Activated naive CD8-positive, alpha-beta T cell treated with anti-CD3 and anti-CD28 coated beads for 36 hours (primary cell): ENCODE measurements at places on chromosomes 7 and 10. TPM values are rescaled to one million over a fixed set of nuclear protein-coding genes. Genes with fewer than 3 reads are reported as not detected.

Gene GPR26
- not detected for total RNA-seq

Gene ALOX5
- 0.96 TPM for total RNA-seq

Gene MUC12
- not detected for total RNA-seq

- peak; percentile 42 for DNase-seq
Observed at GRCh38 chr10:126904818-126905701, at the start of gene DOCK1. Gene DOCK1 (plus strand): TSS chr10:126905428. CDS start chr10:126905518, 90 bp downstream.

GRCh38 chr7:118045629-118046028, 138.3 kb upstream of the LSM8 start:
- DNase-seq, result no peak

Gene MDH2
- 310 TPM for total RNA-seq

Gene PNLIPRP1
- not detected for total RNA-seq

Gene PITX3
- not detected for total RNA-seq

Gene RNF133
- total RNA-seq, result not detected

Gene SLF2
- 30.5 TPM for total RNA-seq

DNA sequence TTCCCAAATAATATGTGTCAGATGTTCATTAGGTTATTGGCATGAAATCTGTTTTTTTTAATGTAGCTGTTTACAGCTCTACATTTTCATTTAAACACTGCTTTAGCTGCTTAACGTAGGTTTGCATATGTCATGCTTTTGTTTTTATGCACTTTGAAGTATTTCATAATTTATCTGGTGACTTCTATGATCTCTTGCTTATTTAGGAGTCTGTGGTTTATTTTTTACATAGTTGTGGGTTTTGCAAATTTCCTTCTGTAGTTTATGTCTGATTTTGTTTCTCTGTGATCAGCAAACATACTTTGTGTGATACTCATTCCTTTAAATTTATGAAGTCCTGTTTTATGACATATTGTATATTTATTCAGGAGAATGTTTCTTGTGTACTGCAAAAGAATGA, 606.5 kb upstream of the PFKP start:
- no peak for DNase-seq

DNA sequence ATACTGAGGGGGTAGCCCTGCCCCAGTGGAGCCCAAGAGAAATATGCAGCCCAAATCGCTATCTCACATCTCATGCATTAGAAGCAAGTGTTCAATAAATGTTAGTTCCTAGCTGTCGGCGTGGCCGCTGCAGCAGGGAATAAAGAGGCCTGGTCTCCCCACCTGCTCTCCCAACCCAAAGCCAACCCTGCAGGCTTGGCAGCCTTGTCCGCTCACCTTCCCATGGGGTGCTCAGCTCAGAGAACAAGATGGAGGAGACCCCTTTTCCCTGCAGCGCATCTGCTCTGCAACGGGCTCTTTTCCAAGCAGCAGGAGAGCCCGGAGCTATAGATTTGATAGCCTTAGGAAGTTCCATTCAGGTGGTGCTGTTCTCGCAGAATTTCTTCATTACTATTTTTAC, 12.0 kb upstream of the DOCK1 start:
- no peak for DNase-seq
